ENCODE measurements at places on chromosomes 5 and 9.

DNA sequence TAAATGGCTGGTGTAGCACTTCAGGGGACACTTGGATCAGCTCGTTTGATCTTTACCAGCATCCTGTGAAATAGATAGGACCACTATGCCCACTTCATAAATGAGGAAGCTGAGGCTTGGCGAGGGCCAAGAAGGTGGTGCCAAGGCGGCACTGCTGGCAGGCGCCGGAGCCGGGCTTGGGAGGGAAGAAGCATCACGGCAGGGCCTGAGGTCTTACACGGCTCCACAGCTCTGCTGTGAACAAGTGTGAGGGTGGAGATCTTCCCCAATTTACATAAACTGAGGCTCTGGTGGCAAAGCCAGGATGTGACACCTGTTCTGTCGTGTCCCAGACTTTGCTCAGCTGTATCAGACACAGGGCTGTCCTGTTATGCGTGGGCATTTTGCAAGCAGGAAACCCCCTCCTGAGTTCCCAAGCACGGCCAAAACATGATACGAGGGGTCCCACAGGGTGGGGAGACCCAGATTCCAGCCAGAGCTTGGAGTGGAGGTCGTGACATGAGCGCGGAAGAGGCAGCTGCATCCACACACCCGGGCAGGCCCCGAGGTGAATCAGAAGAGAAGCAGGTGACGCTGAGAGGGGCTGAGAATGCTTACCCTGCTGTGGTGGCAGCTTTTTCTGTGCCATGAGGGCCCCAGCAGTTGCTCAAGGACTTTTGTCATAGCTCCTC, 117.5 kb upstream of the BOD1 start:
- DNase-seq = no peak

GRCh38 chr9:87223392-87224246, 274.0 kb upstream of the DAPK1 start:
- no peak for DNase-seq

DNA sequence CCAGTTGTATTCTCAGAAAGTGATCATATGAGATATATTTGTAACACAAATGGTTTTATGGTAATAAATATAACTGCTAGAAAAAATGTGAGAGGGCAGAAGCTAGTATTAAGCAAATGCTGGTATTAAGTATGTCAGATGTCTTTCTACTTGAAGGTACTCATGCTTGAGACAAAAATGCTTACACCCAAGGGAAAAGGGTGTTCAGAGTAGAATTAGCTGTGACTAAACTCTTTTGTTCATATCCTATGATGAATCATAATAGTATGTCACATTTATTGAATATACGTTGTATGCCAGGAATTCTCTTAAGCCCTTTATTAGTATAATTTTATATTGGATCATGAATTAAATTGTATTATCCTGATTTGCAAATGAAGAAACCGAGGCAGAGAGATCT, 2.2 kb downstream of the ADGRV1 start:
- no peak for DNase-seq

DNA sequence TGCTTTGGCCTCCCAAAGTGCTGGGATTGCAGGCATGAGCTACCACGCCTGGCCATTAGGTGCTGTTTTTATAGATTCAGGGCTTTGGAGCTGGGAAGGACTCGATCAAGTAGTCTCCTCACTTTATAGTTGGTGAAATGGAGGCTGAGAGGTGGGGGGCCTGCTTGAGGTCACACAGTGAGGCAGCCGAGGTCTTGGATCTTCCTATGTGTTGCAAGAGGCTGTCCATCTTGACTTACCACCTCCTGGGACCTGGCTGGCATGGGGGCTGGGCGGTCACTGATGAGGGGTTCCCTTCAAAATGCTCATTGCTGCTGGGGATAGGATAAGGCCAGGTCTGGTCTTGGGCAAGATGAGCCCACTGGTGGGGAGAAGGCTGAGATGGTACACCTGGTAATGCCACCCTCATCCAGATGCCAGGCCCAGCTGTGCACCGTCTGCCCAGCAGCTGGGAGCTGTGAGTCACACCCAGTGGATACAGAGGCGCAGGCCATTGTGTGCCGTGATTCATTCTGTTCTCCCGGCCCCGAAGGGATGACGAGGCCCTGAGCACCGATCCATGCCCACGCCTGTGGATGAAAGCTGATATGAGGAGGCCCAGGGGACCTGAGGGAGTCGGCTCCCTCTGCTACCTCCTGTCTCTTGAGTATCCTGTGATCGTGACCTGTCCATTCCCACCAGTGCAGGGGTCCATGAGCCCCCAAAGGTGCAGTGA, 10.5 kb upstream of the NDST1 start:
- no peak for DNase-seq

DNA sequence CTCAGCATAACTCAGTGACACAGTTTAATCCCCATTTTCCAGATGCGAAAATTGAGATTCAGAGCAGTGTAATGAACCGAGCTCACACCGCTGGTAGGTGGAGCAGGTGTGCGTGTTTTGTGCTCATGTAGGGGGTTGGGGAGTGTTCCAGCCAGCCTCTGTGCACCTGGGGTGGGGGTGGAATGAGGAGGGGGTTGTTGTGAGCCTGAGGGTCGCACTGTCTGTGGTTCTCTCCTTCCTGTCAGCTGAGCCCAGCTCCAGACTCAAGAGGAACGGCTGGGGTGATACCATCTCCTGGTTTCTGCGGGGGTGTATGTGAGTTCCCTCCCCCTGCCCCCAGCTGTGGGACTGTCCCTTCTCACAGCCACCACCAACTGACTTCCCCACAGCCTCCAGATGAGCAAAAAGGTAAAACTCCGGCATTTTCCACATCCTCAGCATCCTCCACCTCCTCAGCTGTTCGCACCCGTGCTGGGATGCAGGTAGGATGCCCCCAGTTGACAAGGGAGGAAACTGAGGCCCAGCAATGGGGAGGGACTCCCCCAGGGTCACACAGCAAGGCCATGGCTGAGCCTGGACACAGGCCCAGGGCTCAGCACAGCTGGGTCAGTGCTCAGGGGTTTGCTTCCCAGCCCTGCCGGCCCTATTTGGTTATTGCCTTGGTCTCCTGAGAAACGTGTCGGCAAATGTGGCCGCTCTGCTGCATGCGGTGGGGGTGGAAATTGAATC, 2.1 kb downstream of the SH2D3C start:
- DNase-seq = no peak

GRCh38 chr5:137453483-137454080, 45.5 kb downstream of the SPOCK1 start:
- no peak for DNase-seq

DNA sequence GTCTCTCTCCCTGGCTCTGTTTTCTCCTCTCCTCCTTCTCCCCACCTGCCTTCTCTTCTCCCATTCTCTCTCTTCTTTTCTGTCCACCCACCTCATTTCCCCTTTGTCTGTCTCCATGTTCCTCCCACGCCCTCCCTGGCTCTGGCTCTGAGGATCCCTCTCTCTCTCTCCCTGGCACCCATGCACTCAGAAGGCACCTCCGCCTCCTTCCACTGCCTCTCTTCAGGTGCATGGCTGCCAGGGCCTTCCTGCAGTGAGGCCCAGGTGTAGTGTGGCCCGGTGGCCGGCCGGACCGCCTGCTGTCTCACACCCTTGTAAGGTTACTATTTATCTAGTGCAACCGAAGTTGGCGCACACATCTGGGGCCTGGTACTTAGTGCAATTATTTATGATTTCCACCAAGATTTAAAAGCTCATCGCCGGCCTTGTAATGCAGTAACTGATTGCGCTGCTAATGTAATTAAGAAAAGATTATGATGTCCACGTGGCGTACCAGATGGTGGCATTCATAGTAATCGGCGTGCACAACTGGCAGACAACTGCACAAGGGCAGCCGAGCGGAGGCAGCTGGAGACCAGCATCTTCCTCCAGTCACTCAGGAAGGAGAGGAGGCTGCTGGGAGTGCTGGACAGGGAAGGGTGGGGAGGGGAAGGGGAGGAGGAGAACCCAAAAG, 50.4 kb upstream of the MVB12B start:
- no peak for DNase-seq

DNA sequence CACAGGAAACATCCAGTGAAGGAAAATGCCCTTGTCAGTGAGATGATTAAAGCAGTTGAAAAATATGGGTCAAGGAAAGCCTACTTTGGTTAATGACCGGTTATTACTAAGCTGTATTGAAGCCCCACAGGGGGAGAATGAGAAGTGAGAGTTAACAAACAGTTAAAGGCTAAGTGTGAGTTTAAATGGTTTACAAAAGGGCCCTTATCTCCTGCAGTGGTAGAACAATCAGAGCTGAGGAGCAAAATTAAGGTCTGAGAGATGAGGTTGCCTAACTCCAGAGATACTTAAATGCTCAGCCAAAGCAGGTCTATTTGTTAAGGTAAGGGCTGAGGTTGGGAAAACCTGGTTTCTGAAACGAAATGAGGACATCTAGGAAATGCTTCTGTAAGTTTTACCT, 75.1 kb upstream of the FER start:
- no peak for DNase-seq

DNA sequence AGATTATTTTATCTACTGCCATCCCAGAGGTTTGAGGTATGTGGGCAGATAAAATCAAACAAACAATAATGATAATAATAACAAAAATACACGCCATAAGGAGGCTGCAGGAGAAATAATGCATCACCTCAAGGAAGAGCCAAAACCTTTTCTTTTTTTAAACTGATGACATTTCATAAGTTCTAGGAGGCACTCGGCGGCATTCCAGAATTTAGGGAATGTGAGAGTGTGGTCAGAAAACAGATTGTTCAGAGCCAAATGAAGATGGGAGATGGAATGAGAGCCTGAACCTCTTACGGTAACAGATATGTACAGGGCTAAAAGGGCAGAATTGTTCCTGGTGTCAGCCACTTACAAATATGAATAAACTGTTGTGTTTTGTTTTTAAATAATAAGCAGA, 615.0 kb upstream of the CHD1 start:
- no peak for DNase-seq

GRCh38 chr5:160333721-160334120, 21.4 kb upstream of the CCNJL start:
- no peak for DNase-seq

DNA sequence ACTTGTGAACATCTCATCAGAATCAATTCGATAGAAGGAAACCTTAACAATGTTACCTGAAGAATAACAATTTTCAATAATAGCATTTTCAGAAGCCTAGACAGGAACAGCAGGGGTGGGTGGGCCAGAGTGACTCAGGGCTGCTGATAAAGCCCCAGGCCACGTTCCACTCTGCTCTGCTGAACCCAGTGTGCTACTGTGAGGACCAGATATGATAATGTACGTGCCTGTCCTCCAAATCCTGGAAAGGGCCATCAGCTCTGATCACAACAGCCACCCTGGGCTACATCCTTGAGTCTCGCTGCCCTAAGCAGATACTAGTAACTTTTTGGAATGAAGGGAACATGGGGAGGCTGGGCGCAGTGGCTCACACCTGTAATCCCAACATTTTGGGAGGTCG, 91.3 kb downstream of the PRRT1B start:
- no peak for DNase-seq

DNA sequence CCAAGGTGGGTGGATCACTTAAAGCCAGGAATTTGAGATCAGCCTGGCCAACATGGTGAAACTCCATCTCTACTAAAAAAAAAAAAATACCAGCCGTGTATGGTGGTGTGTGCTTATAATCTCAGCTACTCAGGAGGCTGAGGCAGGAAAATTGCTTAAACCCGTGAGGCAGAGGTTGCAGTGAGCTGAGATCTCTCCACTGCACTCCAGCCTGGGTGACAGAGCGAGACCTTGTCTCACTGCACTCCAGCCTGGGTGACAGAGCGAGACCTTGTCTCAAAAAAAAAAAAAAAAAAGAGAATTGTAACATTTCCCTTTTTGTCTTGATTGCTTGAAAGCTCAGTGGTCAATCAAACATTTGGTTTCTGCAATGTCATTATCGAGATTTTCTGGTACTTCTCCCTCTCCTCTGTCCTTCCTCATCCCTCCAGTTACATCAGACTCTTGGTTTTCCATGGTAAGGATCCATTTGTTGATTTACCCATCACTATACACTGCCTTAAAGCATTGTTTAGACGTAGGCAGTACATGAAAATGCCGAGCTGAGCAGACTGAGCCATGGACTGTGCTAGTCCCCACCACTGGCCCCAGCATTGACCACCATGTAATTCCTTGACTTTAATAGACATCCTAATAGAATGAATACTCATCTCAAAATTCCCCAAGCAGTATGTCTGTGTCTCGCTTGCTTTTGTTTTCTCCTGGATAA, 11.5 kb upstream of the AIF1L start:
- DNase-seq = no peak

DNA sequence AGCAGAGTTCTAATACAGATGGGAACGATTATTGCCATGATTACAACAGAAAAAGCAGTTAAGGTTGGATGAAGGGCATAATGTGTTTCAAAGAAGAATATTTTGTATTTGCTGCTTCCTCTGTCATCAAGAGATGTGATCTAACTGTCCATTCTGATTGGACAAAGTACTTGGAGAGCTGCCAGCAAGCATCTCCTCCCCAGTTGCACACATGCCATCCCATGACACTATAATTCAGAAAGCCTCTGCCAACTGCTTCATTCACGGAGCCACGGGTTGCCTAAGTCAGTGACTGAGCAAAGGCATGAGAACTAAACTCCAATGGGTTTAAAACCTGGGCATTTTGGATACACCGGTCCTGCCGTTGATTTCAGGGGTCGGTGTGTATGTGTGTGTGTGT, 253.8 kb downstream of the CRB2 start:
- DNase-seq = no peak

- no peak for DNase-seq
Observed at GRCh38 chr5:118902656-118903438, 85.5 kb downstream of the DTWD2 start.

DNA sequence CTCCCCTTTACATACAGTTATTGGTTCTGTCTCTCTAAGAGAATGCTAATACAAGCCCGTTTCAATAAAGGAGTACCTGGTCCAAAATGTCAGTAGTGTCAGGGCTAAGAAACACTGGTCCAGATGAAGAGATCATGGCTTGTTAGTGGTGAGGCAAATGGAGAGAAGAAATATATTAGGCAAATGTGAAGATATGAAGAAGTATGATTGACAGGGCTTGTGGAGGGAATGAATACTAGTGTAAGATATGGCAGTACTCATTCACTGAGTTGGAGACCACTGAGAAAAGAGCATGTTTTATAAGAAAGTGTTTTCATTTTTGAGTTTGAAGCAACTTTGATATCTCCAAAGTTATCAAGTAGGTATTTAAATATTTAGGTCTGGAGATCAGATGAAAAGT, 290.5 kb upstream of the MEF2C start:
- no peak for DNase-seq

GRCh38 chr5:23071682-23072081, 218.5 kb upstream of the CDH12 start:
- no peak for DNase-seq

- DNase-seq = no peak
Observed at GRCh38 chr5:527646-528628, 3.7 kb upstream of the SLC9A3 start.

DNA sequence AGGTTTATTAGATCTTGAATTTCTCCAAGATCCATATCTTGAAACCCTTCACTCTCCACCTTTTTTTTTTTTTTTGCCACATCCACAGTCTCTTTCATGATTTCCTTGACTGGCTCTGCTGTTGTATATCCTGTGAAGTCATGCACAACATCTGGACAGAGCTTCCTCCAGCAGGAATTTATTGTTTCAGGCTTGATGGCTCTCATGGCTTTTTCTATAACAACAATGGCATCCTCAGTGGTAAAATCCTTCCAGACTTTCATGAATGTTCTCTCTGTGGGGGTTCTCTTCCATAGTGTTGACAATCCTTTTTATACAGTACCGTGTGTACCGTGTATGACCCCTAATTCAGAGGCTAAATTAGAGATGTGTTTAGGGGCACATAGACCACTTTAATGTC, 24.0 kb downstream of the RANBP17 start:
- no peak for DNase-seq

- DNase-seq = no peak
Observed at GRCh38 chr5:93717162-93717561, 24.2 kb downstream of the POU5F2 start.

Measured in nucleus accumbens (tissue), 56 donors.